ENCODE measurements at places on chromosomes 6 and 20.
A peak's percentile ranks its signal among the peaks of the same experiment; 100 is the strongest.

DNA sequence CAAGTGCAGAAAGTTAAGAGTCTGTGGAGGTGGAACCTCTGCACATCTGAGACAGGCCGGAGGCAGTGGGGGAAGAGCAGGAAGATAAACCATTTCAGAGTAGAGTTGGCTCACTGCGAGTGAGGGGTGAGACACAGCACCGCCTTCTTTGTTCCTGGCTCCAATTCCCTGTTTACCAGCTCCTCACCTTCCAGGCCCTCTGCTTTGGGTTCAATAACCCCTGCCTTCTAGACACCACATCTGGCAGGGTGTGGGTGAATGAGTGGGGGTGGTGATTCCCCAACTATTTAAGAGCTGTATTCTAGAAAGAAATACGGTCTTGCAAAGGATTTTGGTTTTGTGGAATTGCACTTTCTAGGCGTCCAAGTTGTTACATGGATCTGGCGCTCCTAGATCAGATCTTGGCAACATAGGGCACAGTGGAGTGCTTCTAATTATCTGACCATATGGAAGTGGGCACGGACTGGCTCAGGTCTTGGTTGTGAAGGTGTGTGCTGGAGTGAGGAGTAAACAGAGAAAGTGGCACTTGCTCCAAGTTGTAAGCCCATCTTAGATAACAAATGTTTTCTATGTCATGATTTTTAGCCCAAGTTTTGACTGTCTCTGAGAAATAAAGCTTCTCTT lies 141.6 kb upstream of the NRN1 start:
- no peak for DNase-seq

DNA sequence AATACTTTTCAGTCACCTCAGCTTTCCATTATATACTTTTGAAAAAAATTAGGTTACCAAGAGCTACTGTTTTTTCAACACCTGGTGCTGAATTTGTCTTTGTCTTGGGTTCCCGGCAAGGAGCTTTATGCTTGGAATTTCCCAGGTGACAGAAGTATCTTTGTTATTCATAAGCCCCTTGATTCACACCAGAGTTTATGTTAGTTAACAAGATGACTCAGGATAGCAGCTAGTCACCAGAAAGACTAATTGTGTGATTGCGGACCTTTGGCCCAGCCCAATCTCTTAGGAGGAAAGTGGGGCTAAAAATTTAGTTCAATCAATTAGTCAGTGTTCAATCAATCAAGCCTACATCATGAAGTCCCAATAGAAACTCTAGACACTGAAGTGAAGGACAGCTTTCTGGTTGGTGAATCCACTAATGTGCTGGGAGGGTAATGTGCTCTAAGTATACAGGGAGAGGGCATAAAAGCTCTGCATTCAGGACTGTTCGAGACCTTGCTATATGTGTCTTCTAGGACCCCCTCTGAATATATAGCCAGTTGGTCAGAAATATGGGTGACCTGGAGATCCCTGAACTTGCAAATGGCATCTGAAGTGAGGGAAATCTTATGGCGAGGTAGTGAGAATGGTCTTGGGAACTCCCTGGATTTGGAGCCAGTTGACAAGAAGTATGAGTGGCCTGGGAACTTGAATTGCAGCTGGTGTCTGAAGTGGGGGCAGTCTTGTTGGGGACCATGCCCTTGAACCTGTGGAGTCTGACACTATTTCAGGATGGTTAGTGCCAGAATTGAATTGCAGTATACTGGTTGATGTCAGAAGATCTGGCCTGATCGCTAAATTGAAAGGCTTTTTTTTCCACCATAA lies 16.2 kb downstream of the TMEM30A start:
- DNase-seq = no peak

GRCh38 chr6:145092554-145092953 lies 642.8 kb downstream of the EPM2A start:
- no peak for DNase-seq

DNA sequence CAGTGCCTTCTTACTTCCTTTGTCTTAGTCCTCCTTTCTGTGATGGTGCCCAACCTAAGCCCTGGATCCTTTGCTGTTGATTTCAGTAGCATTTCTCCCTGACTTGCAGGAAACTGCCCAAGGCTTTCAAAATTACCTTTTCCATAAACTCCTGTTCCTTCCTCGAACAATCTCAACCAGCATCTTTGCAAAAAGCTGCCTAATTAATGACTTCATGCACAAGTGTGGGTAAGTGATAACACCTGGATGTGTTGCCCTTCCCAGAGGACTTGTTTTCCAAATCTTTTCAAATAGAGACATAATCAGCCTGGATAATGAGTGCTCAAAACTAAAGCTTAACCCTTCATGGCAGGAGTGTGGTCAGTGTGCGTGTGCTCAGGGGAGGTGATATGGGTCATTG lies 118.0 kb downstream of the PCSK2 start:
- no peak for DNase-seq

DNA sequence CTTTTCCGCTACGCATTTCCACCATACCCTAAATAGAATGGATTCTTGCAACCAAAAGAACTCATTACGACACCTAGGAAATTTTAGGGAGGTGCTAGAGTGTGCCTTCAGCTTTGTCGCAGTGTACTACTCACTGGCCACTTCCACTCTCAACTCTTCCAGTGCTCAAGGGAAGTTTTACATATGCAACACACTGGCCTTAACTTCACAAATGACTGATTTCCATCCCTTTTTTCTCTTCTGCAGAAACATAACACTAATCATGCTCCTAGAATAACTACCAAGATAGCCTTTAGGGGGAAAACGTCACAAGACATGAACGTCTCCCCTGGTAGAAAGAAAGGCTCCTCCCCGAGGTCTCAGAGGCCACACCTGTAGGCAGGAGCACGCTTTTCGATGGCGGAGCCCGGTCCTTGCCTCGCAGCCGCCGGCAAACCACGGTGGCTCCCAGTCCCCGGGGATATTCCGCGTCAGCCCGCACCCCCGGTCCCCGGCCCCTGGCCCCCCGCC lies 584 bp downstream of the LYRM4 start:
- no peak for DNase-seq

DNA sequence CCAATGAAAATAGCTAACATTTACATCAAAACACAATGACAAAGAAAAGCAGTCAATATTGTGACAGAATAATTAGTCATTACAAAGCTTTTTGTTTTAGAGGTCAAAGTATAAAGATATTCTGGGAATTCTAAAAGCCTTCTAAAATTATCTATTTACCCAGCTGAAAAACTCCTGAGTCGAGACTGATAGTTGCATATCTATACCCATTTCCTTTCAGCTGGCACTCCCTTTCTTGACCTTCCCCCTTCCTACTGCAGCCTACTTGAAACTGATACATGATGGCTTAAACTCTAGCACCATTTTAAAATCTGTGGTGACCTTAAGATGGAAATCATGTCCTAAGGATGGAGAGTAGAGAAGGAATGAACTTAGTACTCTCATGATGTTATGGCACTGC lies 38.6 kb downstream of the LMBRD1 start:
- DNase-seq = no peak

DNA sequence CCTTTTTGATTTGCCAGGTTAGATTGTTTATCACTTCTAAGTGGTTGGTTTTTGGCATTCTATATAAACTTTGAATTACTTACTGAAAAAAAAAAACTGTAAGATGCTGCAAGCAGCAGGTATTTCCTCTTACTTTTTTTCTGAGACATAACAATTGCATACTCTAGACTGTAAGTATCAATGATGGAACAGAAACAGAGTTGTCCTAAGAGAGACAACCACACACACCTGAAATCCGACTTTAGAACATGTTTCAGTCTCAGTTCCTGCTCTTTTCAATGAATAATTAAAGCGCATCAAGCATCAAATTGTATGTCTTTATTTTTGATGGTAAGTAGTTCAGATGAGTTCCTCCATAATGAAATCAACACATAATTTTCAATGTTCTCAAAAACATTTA lies 105.3 kb upstream of the KHDRBS2 start:
- DNase-seq = no peak

- no peak for DNase-seq
These were observed 45.7 kb downstream of the PPARD start for GRCh38 chr6:35388030-35388429.

DNA sequence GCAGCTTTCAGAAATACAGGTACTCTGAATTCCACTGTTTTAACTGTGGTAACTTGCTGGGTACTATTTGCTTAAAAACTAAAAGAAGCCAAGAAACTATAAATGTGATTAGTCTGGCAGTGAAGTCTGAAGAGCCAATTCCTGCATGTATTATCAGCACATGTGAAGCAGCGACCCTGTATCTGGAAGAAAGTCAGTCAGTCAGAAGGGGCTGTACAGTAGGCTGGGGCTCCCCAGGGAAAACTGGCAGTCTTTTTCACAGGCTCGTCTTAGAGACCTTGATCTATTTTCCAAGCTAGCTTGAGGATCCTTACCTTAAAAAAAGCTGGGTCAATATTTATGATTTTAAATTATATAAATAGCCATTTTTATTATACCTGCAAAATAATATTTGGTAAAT lies 104.9 kb downstream of the PDSS2 start:
- no peak for DNase-seq

DNA sequence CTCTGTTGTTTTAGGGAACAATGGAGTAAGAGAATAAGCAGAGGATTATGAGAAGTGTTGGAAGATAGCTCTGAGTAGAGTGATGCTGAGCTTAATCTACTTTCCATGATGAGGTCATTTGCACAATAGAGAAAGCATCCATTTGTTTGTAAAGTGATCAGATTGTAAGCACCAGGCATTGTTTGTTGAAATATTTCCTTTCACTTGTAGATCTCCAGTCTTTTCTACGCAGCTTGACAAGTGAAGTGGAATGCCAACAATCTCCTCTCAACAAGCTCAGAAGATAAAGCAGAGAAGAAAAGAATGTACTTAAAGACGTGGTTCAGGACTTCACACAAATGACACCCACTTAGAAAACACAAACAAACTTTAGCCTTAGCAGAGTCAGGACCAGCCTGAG lies 80.1 kb upstream of the MARCKS start:
- DNase-seq = no peak

DNA sequence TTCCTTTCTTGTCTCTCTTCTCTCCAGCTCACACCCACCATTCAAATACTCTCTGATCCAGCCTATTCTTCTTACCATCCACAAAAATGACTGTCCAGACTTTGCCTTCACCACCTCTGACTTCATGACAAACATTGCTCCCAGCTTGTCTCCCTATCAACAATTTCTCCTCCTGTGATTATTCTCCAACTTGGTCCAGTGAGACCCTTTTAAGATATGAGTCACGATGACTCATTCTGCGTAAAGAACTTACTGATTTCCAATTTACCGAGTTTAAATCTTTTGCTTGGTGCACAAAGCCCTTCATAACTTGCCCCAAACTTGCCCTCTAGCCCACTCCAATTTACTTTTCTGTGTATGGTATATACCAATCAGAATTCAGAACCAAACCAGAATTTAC lies 833.2 kb downstream of the MAFB start:
- DNase-seq = no peak

- DNase-seq = no peak
These were observed 143.0 kb downstream of the SAMD5 start for GRCh38 chr6:147651249-147652063.

DNA sequence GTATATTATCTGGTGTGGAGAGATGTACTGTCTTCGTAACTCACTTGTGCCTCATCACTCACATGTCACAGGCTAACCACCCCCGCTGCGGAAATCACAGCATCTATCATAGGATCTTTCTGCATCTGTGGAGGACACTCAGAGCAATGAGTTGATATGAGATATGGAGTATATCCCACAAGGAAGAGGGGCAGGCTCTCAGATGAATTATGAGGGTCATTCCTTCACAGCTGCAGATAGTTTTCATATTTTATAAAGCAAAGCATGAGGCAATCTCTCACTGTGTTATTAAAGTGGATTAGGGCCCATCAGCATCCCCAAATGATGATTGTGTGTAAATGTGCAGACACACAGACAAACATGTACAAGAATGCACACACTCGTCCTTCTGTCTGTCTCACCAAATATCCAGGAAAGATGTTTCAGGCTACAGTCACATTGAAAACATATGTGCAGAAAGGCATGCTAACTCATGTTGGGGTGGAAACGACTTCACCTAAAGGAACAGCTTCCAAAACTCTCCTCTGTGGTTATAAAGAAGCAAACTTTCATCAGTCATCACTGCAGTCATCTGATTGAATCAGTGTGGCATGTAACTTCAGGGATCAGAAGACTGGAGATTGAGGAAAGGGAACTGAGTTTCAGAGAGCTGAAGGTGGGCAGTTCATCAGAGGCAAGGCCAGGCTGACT lies 164.7 kb downstream of the FOXC1 start:
- peak; percentile 83 for DNase-seq

DNA sequence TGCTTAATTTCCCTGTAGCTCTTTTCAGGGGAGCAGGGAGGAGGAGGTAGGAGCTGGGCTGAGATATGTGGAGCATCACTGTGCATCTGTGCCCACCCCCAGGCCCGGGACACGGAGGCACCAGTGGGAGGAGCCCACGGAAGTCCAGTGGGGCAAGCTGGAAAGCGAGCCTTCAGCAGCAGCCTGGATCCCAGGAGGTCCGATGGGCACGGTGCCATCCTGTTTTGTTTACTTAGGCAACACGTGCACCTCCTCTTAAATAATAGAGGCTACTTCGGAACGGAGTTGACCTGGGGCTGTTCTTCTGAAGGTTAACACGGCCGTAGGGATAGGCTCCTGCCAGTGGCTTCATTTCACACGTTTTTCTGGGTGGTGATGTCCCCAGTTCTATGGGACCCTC lies 51.6 kb downstream of the CDH4 start:
- no peak for DNase-seq

- DNase-seq = no peak
These were observed 1.1 kb downstream of the L3MBTL1 start for GRCh38 chr20:43508604-43509040.

DNA sequence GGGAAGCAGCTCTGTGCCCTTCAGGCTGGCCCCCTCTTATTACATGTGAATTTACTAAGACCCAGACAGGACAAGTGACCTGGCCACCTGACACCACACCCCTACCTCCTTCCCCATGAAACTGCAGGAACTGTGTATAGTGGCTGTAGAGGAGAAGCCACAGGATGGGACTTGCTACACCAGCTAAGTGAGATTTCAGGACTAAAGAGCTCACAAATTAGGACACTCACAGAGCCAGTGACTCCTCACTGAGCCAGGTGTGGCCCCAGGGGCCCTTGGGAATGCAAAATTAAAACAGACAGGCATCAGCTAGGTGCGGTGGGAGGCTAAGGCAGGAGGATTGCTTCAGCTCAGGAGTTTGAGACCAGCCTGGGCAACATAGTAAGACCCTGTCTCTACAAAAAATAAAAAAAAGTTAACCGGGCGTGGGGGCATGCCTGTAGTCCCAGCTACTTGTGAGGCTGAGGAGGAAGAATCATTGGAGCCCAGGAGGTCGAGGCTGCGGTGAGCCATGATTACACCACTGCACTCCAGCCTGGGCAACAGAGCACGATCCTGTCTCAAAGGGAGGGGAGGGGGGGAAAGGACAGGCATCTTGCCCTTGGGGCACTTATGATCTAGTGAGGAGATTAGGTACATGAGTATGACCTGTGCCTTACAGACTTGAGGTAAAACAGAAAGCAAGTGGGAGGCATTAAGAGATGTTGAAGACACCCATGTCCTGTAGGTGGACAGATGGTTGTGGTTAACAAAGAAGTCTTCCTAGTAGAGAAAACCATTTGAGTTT lies 23.2 kb upstream of the SRF start:
- no peak for DNase-seq

- no peak for DNase-seq
These were observed 48.4 kb downstream of the IYD start for GRCh38 chr6:150417250-150417649.

GRCh38 chr6:159170333-159170672 lies 1.1 kb downstream of the FNDC1 start:
- no peak for DNase-seq

GRCh38 chr6:45420909-45421708 lies 43.4 kb upstream of the SUPT3H start:
- DNase-seq = no peak

- DNase-seq = no peak
These were observed 116.3 kb downstream of the ERMARD start for GRCh38 chr6:169867751-169868191.
